ENCODE measurements at places on chromosomes 13 and 19.

GRCh38 chr13:114152831-114153371 is 20.5 kb upstream of the RASA3 start:
- no peak for DNase-seq

- no peak for DNase-seq
Measured at GRCh38 chr19:5083547-5083965, 114.6 kb downstream of the KDM4B start.

DNA sequence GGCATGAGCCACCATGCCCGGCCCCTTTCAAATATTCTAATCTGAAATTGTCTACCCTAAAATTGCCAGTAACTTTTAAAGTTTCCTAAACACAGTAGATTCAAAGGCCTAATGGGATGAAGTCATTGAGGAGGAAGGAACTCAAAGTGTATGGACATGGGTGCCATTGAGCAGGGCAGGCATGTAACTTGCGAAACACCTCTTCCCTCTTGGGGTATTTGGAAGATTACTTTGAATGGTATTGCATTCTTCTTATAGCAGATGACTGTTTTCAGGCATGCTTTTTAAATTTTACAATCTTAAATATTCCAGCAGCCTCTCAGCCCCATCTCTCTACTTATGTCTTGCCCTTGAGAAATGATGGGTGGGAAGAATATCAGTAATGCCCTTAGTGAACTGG is 21.0 kb downstream of the TM9SF2 start:
- no peak for DNase-seq

DNA sequence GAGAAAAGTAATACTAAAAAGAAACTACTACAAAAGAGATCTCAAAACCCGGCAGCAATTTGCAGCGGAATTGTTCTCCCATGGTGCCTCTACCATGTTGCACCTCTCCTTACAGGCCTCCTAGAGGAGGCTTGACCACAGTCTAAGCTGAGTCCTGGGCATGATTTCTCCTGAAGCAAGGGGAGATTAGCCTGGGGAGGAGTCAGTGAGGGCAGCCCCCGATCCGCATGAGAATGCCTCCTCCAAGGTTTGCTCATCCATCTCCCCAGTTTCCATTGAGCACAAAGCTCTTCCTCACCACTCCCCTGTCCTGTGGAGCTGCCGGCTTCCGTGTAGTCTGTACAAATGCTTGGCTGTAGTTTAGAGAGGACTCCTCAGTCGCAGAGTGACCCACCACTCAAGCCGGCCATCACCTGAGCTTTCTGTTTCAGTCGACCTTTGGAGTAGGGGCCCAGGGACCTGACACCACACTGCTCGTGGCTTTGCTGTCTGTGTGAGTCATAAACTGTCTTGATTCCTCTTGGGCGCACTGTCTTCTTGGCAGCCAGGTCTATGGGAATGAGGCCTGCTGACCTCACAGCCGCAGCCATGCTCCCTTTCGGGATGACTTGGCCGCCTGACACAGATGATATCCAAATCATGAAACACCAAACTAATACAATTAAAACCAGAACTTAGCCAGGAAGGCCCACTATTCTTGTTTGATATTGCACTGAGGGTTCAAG is 72.3 kb downstream of the C1QTNF9 start:
- no peak for DNase-seq

DNA sequence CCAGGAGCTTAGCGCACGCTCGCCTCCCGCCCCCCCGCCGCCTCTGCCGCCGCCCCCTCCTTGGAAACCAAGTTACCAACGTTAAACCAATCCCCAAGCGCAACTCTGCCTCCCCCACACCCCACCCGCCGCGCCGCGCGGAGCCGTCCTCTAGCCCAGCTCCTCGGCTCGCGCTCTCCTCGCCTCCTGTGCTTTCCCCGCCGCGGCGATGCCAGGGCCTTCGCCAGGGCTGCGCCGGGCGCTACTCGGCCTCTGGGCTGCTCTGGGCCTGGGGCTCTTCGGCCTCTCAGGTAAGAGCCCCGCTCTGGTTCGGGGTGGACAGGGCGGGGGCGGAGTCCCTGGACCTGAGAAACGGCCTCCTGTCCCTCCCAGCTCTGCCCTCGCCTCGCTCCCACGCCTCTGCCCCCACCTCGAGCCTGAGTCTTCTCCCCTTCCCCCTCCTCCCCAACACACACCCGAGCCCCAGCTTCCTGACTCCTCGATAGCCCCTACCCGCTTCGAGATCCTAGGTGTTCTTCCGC is at the start of gene ICAM5:
TSS of gene ICAM5 (plus strand) at position 117 of the 521 bp plus-strand sequence. CDS start at position 209, 92 bp downstream.
- no peak for DNase-seq

GRCh38 chr13:106850973-106851650 is 283.2 kb upstream of the ARGLU1 start:
- no peak for DNase-seq

- DNase-seq = no peak
Measured at GRCh38 chr13:30138511-30138910, 168.8 kb downstream of the KATNAL1 start.

DNA sequence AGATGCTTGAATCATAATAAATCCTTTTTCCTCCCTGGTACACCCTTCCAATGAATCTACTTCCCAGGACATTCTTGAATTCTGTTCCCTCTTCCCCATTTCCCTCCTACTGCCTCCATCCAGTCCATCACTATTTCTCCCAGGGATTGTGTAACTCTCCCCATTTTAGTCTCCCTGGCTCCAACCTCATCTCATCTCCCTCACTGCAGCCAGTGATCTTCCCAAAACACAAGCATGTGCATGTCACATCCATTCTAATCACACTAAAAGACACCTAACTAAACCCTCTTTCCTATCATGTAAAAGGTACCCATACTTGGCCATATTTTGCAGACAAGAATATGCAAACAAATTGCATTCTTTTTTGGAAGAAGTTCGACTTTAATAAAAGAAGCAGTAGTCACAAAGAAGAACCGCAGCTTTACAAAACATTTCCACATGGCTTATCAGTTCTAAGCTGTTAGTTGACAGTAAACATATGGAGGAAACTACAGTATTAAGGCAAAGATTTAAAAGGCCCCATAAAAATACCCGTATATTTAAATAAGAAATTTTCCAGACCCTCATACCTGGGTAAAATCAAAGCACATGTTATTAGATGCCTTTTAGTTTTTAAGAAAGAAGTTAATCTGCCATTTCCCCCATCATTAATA is 111.0 kb downstream of the KCTD12 start:
- no peak for DNase-seq

DNA sequence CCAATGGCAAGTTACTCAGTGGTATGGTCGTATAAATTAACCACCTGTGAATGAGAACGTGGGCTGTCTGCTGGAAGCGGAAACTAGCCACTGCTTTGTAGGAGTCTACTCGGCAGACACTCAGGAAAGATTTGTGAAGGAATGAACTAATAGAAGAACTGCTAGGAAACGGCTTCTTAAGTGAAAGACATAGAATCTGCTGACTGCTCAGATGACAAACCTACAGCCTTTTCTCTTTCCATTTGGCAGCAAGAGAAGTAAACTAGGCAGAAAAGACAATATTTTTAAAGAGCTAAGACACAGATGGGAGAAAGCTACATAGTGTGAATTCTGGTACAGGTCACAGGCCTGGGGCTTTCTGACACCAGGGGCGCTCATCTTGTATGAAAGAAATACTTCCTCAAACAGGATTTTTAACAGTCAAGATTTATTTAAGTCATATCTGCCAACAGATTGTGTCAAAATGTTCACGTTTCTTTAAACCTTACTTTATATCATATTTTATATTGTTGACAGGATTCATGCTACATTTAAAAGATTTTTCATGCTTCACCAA is 78.4 kb downstream of the MIPEP start:
- no peak for DNase-seq

GRCh38 chr19:56092685-56093631 is 28.1 kb downstream of the ZNF787 start:
- DNase-seq = no peak

GRCh38 chr13:112170823-112171569 is 104.0 kb downstream of the SOX1 start:
- no peak for DNase-seq

GRCh38 chr13:29524176-29524575 is 71.3 kb downstream of the SLC7A1 start:
- no peak for DNase-seq

DNA sequence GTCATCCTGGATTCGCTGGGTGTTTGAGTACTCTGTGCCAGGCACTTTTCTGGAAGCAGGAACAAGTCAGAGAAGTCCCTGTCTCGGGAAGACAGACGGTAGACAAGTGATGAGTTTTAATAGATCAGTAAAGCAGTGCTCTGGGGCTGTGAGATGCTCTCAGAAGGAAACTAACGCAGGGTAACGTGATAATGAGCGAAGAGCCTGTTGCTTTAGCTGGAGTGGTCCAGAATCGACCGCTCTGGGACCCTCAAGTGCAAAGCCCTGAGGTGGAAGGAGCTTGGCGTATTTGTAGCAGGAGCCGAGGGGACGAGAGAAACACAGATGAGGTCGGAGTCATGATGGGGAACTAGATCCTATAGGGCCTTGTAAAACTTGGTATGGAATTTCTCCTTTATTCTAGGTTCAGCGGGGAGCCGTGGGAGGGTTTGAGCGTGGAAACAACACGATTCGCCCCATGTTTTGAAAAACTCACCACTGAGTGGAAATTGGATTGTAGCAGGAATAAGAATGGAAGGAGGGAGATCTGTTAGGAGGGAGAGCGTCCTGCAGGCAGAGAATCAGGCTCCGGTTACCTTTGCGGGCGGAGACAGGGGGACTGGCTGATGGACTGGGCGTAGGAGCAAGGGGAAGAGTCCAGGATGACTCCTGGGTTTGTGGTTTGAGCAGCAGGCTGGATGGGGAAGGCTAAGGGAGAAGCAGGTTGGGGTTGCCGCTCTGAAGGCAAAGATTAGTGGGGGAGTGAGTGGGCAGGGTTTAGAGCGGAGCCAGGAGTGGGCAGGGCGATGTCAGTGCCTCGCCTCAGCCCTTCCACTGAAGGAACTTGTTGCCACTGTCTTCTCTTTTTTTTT is 763 bp downstream of the POLD1 start:
- DNase-seq = no peak

DNA sequence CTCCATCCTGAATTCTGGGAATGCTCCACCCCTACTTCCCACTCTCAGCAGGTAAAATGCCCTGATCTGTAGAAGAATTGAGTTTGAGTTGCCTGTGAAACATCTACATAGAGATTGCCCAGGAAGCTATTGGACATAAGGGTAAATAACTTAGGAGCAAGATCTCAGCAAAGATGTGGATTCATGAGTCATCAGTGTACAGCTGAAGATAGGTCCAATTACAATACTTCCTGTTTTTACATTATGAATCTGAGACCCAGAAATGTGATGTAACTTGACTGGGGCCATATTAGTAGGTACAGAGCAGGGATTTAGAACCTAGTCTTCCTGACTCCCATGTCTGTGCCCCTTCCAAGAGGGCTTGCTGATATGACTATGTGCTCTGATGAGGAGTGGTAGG is 79.4 kb upstream of the FNDC3A start:
- no peak for DNase-seq

- no peak for DNase-seq
Measured at GRCh38 chr19:58374200-58374599, 6.6 kb downstream of the ZNF837 start.

GRCh38 chr13:113393226-113393562 is 29.3 kb upstream of the GRTP1 start:
- no peak for DNase-seq

GRCh38 chr13:113853518-113854237 is 10.2 kb downstream of the GAS6 start:
- DNase-seq = no peak

- no peak for DNase-seq
Measured at GRCh38 chr19:43777163-43777695, 3.5 kb downstream of the KCNN4 start.

DNA sequence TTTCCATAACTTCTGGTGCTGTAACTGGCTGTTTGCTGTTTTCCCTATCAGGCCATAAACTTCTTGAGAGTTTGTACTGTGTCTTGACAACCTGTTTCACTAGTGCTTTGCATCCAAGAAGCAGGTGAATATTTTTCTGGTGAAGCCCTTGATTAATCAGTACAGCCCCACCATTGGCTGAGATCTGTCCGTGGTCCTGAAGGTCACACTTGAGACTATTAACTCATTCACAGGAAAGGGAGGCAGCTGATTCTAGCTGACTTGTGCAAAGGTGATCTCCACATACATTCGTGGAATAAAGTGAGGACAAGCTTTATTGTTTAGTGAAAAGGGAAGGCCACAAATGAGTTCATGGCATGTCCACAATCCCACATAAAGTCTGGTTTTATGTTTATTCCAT is 61.4 kb upstream of the ZNF835 start:
- no peak for DNase-seq

DNA sequence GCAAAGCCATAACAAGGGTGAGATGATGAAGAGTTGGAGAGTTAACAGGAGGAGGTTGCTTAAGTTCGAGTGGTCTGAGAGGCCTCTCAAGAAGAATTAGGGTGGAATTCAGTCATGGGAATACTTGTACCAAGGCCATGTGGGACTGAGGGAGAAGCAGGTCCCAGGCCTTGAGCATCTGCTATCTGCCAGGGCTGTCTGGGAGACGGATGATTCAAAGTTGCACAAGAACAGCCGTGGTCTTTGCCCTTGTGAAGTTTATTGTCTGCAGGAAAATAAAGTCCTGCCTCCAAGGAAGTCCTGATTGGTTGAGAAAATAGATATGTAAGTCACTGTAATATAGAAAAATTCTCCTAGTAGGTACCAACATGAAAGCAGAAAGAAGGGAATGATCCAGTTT is 178.8 kb upstream of the RFC3 start:
- DNase-seq = no peak

GRCh38 chr19:38695317-38695683 is 47.9 kb downstream of the ACTN4 start:
- DNase-seq = no peak

GRCh38 chr19:50916069-50916468 is 4.9 kb upstream of the KLK4 start:
- DNase-seq = no peak

GRCh38 chr19:57308514-57308913 is 11.8 kb upstream of the ZNF543 start:
- DNase-seq = no peak

DNA sequence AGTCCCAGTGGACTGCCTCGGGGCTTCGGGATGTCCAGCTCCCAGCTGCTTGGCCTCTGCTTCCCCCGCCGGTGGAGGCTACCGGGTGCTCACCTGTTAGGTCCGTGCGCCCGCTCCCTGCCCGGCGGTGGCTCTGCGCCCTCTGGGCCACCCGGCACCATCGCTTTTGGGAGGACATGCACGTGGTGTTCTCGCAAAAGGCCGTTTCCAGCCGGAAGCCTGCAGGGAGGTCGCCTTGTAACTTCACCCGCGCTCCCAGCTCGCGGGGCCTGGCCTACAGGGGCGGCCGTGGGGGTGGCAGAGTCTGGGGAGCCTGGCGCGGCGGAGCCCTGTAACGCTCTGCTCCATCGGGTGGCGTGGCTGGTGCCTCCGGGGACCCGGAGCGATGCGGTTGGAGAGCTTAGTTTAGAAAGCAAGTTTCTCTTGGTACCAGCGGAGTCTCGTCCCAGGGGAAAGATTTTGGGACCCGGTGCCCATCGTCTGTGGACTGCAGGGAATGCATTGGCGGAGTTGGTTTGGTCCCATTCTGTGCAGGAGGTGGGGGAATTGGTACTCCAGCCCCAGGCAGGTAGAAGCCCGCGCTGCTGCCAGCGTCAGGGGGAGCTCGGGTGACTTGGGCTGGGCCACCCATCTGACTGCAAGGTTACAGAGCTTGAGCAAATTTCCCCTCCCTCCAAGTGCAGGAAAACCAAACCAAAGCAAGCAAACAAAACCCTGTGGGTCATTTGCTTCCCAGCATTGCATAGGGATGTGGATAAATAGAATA is 673 bp downstream of the SPATA13 start:
- no peak for DNase-seq

- DNase-seq = no peak
Measured at GRCh38 chr19:3550947-3551791, 6.2 kb downstream of the MFSD12 start.
